Frontal cortex (tissue), 4 donors: ENCODE measurements at places on chromosomes 3 and 15. TPM values are rescaled to one million over a fixed set of nuclear protein-coding genes. Genes with fewer than 3 reads are reported as not detected.

The SKOR1 gene
- 0.41 TPM for total RNA-seq

The TGM4 gene
- total RNA-seq = not detected

The ACAN gene
- 0.41 TPM for total RNA-seq

The TM4SF4 gene
- not detected for total RNA-seq

The ADAMTS7 gene
- total RNA-seq = 8.6 TPM
